HuH-7 (cell line): ENCODE measurements at places on chromosomes 11 and 22.

GRCh38 chr22:41512421-41513194, 31.7 kb downstream of the POLR3H start:
- DNase-seq = peak; percentile 82

- peak; percentile 97 for DNase-seq
Measured at GRCh38 chr11:66264914-66265313, 3.5 kb upstream of the RAB1B start.

GRCh38 chr11:129605815-129606214, 209.8 kb upstream of the TMEM45B start:
- DNase-seq = no peak

DNA sequence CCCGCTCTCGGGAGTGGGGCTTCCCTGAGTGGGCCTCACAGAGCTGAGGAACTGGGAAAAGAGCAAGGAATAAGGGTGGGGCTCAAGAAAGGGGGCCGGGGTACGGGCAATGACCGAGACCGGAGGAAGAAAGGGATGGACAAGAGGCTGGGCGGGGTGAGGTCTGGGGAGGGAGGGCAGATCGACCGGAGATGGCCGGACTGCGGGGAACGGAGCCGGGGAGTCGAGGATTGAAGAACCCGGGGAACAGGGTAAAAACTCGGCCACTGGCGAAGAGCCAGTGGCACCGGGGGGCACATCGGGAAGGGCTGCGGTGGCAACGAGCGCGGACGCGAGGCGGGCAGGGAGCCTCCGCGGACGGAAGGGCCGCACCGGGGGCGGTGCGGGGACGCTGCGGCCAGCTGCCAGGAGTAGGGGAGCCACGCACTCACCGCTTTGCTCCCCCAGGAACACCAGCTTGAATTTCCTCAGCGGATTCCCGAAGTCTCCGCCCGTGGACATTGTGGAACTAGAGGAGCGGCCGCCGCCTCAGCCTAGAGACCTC, 667 bp downstream of the RAB6A start:
- DNase-seq = no peak

DNA sequence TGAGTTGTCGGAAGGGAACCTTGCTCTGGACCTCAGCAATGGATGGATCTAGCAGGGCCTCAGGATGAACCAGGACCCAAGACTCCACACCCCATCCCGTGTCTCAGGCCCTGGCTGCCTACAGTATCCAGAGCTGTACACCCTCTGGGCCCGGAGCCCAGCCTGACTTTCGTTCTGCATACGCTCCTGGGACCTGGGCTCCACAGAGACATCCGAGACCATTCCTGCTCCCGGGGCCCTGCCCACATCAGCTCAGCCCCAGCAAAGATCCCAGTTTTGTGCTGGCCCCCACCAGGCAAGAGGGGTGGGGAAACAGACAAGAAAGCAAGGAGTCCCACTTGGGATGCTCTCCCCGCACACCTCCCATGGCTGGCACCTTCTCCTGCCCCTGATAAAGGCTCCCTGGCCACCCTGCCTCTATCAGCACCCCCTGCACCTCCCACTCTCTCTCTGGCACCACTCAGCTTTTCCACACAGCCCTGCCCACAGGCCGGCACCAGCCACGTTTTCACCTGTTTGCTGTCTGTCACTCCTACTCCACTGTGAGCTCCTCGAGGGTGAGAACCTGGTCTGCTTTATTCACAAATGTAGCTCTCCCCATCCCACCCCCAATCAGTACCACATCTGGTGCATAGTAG, 64.5 kb upstream of the TCF20 start:
- no peak for DNase-seq

DNA sequence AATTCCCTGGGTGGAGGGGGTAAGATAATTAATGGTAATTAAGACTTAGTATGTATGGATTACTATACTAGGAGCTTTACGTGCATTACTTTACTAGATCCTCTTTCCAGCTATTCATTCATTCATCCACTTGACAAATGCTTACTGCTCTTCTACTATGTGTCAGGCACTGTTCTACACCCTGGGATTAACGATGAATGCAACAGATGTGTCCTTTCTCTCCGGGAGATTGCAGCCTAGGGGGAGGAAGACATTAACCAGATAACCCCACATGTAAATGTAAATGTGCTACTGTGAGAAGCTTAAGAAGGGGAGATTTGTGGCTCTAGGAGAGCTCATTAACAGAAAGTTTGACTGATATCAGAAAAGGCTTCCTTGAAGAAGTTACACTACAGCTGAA, 1.7 kb downstream of the ANKK1 start:
- DNase-seq = no peak

DNA sequence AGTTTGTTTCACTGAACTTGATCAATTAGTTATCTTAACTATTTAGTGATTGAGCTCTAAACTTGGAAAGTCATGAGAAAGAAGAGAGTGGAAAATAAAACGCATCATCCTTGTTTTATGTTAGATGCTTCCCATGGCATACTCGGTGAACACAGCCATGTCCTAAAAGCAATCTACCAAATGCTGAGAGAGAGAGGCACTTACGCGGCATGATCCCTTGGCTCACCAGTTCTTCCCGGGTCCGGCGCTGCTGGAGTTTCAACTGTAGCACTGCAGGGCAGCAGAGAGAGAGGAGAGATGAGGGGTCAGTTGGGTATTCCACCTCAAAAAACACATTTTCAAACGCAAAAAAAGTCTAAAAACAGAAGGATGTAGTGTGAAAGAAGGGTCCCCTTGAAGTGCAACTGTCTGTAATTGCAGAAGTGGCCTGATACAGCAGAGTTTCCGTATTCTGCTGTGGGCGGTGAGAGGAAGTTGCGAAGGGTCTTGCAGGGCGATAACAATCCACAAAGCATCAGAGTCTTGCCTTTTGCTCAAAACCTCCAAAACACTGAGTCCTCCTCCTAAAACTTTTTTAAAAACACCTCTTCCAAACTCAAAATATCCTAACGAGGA, 92.7 kb downstream of the SGSM3 start:
- DNase-seq = no peak

- DNase-seq = no peak
Measured at GRCh38 chr22:50323900-50324299, 2.9 kb downstream of the DENND6B start.

- DNase-seq = no peak
Measured at GRCh38 chr11:105858841-105859240, 163.2 kb downstream of the MSANTD4 start.

GRCh38 chr11:30451626-30452025, 128.7 kb downstream of the ARL14EP start:
- no peak for DNase-seq

GRCh38 chr11:46588915-46589314, 4.9 kb downstream of the AMBRA1 start:
- no peak for DNase-seq

DNA sequence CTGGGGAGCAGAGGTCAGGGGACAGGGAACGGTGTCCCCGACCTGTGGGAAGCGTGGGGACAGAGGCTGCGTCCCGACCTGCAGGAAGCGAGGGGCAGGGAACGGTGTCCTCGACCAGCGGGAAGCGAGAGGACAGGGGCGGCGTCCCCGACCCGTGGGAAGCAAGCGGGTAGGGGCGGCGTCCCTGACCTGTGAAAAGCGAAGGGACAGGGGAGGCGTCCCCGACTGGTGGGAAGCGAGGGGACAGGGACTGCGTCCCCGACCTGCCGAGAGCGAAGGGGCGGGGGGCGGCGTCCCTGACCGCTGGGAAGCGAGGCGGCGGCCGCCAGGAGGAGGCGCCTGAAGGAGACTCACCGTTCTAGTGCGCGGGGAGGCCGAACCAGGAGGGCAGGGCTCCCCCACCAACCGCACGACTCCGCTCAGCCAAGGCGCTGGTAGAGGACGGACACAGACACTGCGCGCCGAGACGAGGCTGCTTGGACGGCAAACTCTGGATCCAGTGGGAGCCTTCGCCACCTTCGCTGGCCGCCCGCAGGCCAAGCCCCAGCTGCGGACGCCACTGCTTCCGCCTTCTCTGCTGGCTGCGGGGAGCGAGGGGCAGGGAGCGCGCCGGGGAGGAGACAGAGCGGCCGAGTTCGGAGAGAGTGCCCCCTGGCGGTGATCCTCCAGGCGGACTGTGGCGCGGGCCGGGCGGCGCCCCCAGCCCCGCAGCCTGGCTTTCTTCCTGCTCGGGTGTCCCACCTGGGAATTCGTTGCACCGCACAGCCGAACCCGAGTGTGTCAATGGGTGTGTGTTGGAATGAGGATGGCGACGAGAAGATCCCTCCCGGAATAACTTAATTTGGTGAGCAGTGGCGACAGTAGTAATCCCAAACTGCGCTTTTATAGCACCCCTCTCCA, at the start of gene TRAF6:
TSS of gene TRAF6 (minus strand) at position 579 of the 900 bp plus-strand sequence. CDS start 8,757 bp downstream, outside the sequence.
- peak; percentile 60 for DNase-seq

- no peak for DNase-seq
Measured at GRCh38 chr11:134342572-134343340, 11.0 kb downstream of the GLB1L2 start.

- no peak for DNase-seq
Measured at GRCh38 chr22:44391481-44392445, 79.0 kb upstream of the SHISAL1 start.

GRCh38 chr11:46360878-46361277, 13.6 kb downstream of the DGKZ start:
- no peak for DNase-seq

- no peak for DNase-seq
Measured at GRCh38 chr11:115672999-115673411, 168.8 kb upstream of the CADM1 start.

DNA sequence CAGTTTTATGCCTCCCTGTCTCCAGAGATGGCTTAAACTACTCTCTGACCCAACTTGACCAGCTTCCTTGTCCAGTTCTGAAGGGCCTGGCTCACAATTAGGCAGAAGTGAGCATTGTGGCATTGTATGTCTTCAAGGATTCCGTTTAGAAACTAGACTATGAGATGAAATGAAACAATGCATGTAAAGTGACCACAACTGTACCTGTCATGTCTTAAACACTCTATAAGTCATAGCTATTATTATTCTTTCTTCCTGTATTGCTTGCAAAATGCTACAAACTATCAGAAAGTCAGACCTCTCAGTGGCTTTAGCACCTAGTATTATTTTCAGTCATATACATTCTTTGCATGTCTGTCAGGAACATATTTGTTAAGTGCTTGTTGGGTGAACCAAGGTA, 127.9 kb upstream of the MTMR2 start:
- no peak for DNase-seq

GRCh38 chr22:49993649-49994360, 18.8 kb downstream of the IL17REL start:
- DNase-seq = no peak

- DNase-seq = no peak
Measured at GRCh38 chr22:18028817-18029527, 4.6 kb upstream of the MICAL3 start.

DNA sequence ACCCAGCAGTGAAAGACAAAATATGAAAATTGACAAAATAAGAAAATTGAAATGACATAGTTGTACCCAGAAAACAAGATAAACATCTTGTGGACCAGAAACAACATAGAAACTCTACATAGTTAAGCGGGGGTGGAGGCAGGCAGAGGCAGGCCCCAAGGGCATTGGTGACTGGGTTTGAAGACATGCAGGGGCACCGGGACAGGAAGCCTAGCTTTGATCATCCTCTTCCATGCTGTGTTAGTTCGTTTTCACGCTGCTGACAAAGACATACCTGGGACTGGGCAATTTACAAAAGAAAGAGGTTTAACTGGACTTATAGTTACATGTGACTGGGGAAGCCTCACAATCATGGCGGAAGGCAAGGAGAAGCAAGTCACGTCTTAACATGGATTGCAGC, 33.5 kb upstream of the CRTAM start:
- no peak for DNase-seq

- DNase-seq = peak; percentile 76
Measured at GRCh38 chr22:17639247-17639741, 737 bp downstream of the BCL2L13 start.

DNA sequence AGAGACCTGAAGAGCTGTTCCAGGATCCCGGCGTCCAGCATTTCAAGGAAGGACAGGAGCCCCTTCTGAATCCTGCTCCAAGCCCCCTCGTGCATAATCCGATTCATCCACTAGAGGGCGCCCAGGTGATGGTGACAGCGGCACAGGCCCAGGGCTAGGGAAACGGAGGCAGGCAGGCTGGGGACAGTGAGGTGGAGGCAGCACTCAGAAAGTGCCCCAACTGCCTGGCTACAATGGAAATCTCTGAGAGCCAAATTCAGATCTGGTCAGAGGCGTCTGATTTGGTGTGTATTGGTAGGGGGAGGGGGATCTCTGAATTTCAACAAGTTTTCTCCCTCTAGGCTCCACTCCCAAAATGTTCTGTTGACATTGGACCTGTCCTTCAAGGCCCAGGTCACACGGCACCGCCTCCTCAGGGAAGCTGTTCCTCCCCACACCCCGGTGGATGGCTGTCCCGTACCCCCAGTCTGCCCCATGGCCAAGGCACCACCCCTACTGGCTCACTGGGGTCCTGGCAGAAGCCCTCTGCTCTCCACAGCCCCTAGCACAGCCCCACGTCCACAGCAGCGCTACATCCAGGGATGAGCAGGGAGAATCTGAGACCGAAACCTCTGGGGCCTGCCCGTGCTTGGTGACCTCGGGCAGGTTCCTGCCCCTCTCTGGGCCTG, 142.9 kb downstream of the CRYBB2 start:
- DNase-seq = peak; percentile 91

DNA sequence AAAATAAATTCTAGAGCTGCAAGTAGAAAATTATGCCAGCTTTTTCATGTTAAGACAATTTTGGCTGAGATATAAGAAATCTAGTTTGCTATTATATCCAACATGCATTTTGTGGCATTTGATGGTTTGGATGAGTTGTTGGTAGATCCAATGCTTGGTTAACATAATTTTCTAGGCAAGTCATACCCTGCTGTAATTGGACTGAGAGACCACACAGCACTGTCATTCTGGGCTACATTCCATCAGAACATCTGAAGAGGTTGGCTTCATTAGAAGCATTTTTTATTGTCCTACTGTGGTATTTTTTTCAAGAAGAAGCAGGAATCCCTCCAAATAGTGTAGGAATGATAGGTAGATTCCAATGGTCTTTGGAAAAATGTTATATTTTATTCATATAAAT, 561.0 kb downstream of the LUZP2 start:
- DNase-seq = no peak

GRCh38 chr22:17486313-17486712, 77.0 kb upstream of the SLC25A18 start:
- DNase-seq = no peak

DNA sequence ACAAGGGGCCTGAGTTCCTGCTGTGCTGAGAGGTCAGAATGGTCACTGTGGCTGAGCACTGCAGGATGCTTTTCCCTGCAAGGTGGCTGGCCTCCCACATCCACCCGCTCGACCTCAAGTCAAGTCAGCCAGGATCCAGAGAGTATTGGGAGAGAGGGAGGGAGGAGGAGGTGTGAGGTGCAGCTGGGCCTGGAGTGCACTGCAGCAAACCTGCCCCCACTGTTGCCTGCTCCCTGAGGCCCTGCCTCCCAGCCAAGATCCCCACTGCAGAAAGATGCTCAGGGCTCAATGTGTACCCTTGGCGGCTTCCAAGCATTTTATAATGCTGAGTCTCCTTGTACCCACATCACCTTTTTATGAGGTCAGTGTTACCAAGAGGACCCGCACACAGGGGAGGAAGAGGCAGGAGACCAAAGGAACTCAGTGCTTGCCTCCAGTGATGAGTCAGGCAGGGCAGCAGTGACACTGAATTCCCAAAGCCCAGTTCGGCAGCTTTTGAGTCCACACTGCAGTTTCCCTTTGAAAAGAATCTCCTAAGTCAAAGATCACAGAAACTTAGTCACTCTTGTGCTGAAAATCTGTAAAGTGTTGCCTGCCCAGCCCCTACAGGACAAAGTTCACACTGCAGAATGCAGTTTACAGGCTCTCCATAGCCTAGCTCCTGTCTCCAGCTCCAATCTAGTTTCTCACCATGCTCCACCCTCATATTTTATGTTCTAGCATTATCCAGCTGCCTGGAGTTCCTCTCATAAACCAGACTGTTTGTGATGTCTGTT, 3.1 kb downstream of the ENDOD1 start:
- peak; percentile 42 for DNase-seq

- DNase-seq = no peak
Measured at GRCh38 chr11:118913411-118914125, 12.2 kb downstream of the BCL9L start.
